ENCODE measurements at places on chromosomes 11 and 22. TPM values are rescaled to one million over a fixed set of nuclear protein-coding genes. Genes with fewer than 3 reads are reported as not detected.

Gene OR5D18
- total RNA-seq: not detected

Gene RAB3IL1
- 1.8 TPM for total RNA-seq

Gene MAPK12
- 1.9 TPM for total RNA-seq

Gene RGL4
- total RNA-seq: not detected

Gene CARD18
- total RNA-seq: not detected

GRCh38 chr11:74937696-74938475, 11.0 kb downstream of the XRRA1 start:
- DNase-seq: peak; percentile 46

DNA sequence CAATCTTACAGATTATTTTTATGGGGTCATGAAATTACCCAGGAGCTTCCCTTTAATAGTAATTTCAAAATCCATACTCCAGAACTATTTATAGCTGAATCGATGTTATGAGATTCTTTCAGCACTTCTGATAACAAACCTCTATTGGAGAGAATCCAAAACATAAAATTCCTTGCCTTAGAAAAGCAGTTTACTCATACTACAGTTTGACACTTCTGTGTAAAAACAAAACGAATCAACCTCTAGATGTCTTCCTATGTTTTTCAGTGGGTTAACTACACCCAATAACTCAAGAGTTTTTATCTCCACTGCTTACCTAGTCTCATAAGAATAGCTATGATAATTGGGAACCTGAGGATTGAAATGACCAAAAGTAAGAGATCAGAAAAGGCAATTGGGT, 35.6 kb downstream of the KIF18A start:
- DNase-seq: no peak

- no peak for DNase-seq
Observed at GRCh38 chr11:26062660-26063059, 269.3 kb upstream of the ANO3 start.

- DNase-seq: no peak
Observed at GRCh38 chr11:111671383-111671782, 69.1 kb downstream of the SIK2 start.

DNA sequence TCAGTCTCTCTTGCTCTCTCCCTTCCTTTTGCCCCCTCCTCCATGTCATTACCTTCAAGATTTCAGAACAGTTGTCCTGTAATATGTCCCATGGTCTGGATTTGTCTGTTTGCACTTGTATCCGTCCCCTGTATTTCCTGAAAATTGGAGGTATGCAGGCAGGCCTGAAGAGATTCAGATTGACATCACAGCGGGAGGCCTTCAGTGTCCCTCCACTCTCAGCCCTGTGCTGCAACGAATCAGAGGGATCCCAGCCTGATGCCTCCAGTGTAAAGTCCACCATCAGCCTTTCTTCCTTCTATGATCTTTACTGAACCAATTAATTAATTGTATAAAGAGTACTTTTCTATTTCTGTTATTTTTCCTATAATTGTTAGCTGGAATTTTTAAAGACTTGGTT, 57.3 kb downstream of the ELMOD1 start:
- no peak for DNase-seq

- DNase-seq: peak; percentile 57
Observed at GRCh38 chr11:9506489-9507276, 45.9 kb downstream of the ZNF143 start.

DNA sequence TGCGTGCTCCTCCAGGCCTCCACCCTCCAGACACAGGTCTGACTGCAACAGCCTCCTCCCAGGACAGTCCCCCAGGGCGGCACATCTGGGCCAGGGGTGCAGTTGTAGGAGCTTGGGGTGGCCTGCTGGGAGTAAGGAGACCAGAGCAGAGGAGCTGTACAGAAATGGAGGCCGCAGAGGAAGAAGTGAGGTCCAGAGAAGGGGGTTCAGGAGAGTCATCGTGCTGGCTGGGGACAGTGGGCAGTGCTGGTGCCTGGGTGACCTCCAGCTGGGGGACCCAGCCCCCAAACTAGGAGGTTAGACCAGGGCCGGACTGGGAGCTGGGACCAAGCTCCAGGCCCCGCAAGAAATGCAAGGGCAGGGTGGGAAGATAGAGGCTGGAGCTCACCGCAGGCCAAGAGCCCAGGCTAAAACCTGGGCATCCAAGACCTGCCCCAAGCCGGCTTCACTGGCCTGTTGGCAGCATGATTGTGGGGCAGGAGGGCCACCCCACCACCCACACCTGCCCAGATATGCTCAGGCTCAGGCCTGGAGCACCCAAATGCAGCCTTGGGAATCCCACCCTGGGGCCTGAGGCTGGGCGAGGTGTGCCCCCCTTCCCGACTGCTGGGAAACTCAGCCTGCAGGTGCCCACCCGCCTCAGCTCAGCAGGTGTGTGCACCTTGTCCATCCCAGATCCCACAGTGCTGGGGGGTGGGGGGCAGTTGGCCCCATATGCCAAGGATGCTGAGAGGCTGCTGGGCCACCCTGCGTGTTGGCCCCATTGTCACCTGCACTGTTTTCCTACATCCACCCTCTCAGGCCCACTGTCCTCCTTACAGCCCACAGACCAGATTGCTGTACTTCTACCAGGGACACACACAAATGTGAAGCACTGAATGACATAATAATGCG, 96.9 kb downstream of the MORC2 start:
- no peak for DNase-seq

DNA sequence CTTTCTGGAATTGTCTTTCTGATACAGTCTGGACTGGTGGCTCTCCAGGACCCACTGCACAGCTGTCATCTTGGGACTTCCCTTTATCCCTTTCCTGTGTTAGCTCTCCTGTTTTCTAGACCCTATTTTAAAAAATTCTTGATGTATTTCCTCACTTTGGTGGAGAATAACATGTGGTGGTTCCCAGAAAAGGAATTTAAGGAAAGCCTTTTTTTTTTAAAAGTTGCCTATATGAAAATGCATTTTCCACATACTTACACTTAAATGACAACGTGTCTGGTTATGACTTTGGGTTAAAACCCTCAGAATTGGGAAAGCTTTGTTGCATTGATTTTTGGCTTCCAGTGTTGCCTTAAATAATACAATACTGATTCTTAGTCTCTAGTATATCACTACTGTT, 400.7 kb downstream of the TMEM135 start:
- DNase-seq: no peak

- no peak for DNase-seq
Observed at GRCh38 chr11:104678408-104678807, 219.9 kb downstream of the CASP12 start.

Data from SJSA1 (cell line).